ENCODE measurements at places on chromosomes 7 and 10.

GRCh38 chr10:27986821-27987220 is 12.1 kb downstream of the ODAD2 start:
- no peak for DNase-seq

GRCh38 chr7:27863880-27864279 is 123.9 kb downstream of the TAX1BP1 start:
- no peak for DNase-seq

GRCh38 chr10:63587191-63587590 is 66.0 kb downstream of the REEP3 start:
- no peak for DNase-seq

- DNase-seq = no peak
These were observed 203.9 kb downstream of the TEX36 start for GRCh38 chr10:125479059-125479458.

- peak; percentile 38 for DNase-seq
These were observed 65.6 kb downstream of the NOD1 start for GRCh38 chr7:30412782-30413504.

DNA sequence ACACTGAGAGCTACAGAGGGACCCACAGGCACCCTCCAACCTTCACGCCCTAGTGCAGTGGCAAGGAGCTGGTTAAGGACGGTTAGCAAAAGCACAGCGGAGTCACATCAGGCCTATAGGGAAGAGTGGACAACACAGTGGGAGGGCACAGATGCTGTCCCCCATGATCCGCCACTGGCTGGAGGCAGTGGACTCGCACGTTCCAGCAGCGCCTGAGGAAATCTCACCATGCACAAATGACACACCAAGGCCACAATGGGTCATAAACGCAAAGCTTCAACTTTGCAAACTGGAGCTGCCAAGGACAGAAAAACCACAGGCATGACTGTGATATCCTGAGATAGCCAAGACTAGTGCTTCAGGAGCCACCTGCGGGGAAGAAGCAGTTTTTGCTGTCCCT is 58.8 kb downstream of the GRB10 start:
- DNase-seq = no peak

GRCh38 chr10:122450353-122450990 is 4.0 kb upstream of the ARMS2 start:
- no peak for DNase-seq

DNA sequence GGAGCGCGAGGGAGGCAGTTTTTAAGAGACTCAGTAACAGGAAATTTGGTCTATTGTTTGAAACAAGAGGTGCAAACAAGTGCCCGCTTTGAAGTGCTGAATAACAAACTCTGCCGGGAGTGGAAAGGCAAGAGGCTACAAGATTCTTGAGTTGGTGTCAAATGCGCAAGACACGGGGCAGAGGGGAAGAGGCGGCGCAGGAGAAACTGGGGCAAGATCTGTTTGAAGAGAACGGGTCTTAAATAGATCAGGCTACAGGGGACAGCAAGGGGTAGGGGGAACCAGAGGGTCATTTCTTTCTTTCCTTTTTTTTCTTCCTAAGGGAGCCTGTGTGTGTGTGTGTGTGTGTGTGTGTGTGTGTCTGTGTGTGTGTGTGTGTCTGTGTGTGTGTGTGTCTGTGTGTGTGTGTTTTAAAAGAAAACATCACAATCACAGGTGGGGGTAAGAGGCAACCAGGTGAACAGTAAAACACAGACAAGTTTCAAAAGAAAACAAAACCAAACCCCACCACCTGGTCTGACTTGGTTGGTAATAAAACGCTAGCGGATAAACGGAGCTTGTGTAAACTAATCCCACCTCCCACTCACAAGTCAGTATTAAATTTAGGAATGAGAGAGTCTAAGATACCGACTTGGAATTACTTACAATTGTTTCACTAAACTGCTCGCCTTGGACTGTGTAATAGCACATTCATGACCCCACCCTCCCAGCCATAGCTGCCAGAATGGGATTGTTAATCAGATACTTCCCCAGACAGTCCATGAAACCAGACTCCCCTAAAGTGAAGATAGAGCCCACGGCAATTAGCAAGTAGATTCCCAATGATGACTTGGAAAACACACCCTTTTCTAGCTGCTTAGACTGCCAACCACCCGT is 13.1 kb upstream of the CUX1 start:
- no peak for DNase-seq

DNA sequence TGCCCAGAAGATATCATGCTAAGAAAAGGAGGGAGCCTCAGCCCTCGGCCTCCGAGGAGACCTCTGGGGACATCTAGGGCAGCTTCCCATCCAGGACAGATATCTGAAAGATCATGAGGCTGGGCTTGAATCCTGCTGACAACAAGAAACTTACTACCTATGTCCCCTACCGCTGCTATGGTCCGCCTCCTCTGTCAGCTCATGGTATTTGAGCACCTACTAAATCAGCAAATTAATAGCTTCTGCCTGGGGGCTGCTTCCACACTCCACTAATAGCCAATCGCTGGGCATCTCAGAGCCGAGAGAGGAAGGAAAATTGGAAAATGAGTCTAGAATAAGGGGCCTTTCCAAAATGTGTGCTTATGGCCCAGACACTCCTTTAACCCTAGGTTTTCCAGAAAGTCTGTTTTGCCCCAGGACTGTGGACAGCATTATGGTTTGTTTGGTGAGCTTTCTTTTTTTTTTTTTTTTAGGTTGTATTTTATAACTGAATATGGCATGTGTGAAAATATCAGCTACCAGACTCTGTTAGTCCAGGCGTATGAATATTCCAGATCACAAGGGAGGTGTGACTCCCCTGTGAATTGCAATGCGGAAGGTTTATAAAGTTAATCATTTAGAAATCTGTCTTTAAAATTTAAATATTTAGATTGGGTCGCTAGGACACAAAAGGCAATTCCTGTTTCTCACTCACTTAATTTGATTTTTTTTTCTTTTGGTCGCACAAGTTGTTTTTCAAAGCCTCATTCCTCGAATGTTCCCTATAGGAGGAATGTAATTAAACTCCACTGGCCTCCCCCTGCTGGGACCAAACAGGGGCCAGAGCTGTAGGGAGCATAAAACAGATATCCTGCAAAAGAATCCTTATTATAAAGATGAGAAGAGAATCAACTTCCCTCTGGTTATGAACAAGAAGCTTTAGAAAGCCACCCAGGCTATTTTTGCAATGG is 89.4 kb downstream of the PARP12 start:
- DNase-seq = no peak

- DNase-seq = no peak
These were observed 331.5 kb downstream of the DNAJB6 start for GRCh38 chr7:157668221-157668883.

GRCh38 chr10:38093816-38094157 is 350 bp upstream of the ZNF37A start:
- no peak for DNase-seq

- no peak for DNase-seq
These were observed 156.4 kb upstream of the KLF14 start for GRCh38 chr7:130890176-130891020.

GRCh38 chr7:135160098-135160857 is 10.2 kb downstream of the CYREN start:
- DNase-seq = no peak

DNA sequence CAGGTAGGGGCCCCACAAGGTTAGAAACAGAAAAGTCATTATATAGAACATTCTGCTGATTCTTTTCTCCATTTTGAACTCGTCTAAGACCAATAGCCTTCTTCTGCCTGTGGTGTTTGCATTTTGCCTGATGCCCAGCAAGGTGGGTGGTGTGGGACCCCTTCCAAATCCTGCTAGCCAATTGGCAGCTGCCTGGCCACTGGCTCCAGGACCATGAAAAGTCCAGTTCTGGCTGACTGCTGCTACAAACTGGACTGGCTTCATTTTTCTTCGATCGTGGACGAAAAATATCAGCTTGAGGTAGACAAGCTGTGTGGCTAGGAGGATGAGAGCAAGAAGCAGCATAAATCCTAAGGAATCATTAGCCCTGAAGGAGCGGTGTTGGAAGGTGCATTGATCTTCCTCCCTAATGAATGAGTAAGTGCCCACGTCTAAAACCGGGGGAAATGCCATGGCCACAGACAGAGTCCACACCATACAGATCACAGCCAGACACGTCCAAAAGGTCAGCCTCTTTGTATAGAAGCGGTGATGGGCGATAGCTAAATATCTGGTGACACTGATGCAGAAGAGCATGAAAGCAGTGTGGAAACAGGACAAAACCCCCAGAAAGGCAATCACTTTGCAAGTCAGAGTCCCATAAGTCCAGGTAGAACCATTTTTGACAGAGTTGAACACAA is 2.7 kb downstream of the GPR85 start:
- DNase-seq = no peak

DNA sequence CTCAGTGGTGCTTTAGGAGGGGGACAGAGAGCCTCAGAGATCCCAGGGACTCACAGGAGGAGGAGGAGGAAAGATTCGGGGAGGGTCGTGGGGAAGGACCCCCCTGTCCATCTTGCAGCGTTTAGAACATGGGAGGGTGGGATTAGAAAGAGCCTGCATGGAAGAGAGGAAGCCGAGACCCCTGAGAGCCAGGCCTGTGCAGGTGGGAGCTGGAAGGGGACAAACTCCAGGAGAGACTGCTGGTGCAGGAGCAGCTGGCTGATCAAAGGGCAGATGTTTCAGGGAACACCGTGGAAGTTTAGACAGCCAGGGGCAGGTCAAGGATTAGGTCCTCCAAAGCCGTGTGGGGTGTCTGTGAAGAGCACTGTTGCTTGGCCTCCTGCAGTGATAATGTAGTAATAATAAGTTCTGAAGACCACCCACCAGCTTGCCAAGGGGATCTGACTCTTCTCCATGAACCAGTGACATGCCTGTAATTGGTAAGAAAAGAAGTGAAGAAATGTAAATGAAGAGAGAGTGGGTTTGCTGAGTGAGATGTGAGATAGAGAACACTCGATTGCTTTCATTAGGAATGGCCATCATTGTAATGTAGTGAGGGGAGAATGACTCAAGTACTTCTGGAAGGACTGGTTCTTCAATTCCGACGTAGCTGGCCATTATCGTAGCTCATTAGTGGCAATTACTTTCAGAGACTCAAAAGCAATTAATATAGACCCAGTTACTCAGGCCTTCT is 425.6 kb downstream of the PAXIP1 start:
- no peak for DNase-seq

DNA sequence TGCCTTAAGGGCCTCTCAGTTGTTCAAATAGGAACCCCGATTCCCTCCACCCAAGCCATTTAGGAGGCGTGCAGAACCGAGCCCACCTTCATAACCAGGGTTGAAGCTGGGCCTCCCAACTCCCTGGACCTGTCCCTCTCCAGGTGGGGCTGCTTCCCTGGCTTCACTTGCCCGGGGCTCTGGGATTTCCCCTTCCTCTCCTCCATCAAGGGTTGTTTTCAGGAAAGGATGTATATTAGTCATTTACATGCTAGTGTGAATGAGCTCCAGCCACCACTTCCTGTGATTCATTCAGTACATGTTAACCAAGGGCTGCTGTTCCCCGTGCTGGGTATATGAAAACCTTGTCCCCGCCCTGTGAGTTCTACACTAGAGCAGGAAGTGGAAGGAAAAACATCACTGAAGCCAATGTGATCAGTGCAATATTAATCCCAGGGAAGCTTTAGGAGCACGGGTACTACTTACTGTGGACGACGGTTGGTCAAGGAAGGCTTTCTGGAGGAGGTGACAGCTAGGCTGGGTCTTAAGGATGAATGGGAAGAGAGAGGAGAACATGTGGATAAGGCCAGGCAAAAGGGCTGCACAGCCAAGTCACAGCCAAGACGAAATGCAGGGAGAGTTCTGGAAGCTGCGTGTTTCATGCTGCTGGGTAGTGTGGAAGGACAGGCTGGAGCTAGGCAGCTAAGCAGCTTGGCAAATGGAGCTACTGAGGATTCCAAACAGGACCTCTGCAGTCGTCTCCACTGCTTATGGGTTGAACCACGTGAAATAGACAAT is 150.1 kb upstream of the SHH start:
- DNase-seq = no peak

Data from BE2C (cell line).